Transverse colon (tissue), 4 donors: ENCODE measurements at places on chromosomes 13 and 19. TPM values are rescaled to one million over a fixed set of nuclear protein-coding genes. Genes with fewer than 3 reads are reported as not detected.
A peak's percentile ranks its signal among the peaks of the same experiment; 100 is the strongest.

- no peaks in the 10 kb centered on the region for H3K4me1 ChIP-seq
- H3K27ac ChIP-seq, result no peak overlapping the region
- DNase-seq, result no peak
- H3K27me3 ChIP-seq, result no peaks in the 10 kb centered on the region
- H3K36me3 ChIP-seq, result no peaks in the 10 kb centered on the region
- no peak overlapping the region for H3K4me3 ChIP-seq
These were observed 30.0 kb downstream of the MYH14 start for GRCh38 chr19:50233308-50233910.

DNA sequence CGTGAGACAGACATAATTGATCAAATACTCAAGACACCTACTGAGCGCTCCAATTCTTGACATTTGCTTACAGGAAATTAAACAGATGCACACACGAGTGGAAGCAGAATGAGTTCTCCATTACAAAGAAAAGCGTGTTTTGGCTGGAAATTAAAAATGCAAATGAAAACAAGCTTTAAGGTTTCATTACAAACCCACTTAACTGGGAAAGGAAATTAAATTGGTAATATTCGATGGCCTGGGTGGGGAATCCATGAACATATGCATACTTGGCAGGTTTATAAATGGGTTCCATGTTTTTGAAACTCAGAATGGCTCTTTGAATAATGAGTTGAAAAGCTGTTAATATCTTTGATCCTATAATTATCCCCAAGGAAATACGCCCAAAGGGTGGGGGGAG is 178.0 kb downstream of the IER2 start:
- H3K27me3 ChIP-seq, result no peaks in the 10 kb centered on the region
- no peak for DNase-seq
- no peaks in the 10 kb centered on the region for H3K36me3 ChIP-seq
- H3K27ac ChIP-seq, result no peak overlapping the region
- no peak overlapping the region for H3K4me3 ChIP-seq

- H3K27me3 ChIP-seq, result peaks cover 5% of the 10 kb centered on the region
- H3K36me3 ChIP-seq, result no peaks in the 10 kb centered on the region
- H3K4me1 ChIP-seq, result no peaks in the 10 kb centered on the region
- no peak overlapping the region for H3K4me3 ChIP-seq
- H3K27ac ChIP-seq, result no peak overlapping the region
These were observed 214.9 kb upstream of the EDNRB start for GRCh38 chr13:78133511-78133910.

GRCh38 chr13:54709546-54709945 is 1680.9 kb downstream of the OLFM4 start:
- H3K4me1 ChIP-seq, result no peaks in the 10 kb centered on the region
- H3K36me3 ChIP-seq, result no peaks in the 10 kb centered on the region
- no peak overlapping the region for H3K4me3 ChIP-seq
- no peak for DNase-seq

DNA sequence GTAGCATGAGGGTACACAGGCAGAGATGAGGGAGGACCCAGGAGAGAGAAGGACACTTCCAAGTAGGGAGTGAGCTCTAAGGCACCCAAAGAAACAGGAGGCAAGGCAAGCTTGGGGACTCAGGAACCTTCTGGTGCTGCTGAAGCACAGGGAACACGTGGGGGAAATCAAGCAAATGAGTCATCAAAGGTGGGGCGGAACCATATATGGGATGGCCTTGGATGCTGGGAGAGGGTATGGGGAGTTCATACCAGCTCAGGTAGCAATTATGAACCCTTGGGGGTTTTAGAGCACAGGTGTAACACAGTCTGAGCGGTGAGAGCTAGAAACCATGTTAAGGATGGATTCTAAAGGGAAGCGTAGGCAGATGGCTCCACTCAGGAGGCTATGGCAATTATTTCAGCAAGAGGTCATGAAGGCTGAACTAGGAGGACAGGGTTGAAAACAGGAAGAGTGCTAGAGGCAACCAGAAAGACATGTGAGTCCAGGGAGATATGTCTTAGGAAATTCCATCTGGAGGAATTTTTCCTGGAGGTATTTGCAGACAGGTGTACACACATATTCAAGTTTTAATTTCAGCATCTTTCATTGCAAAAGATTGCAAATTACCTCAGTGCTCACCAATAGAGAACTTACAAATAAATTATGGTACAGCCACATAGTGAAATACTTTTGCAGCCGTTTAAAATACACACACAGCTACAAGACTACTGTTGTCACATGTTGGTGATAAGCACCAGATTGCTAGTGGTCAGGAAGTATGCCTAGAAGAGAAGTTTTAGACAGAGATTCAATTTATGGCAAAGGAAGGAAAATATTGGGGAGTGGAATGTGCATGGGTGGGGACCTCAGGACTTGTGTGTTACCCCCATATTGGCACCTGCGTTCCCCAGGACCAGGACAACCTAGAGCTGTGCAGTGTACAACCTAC is 77.0 kb downstream of the STARD13 start:
- no peak for DNase-seq
- peaks cover 22% of the 10 kb centered on the region for H3K4me1 ChIP-seq
- H3K36me3 ChIP-seq, result no peaks in the 10 kb centered on the region
- H3K4me3 ChIP-seq, result no peak overlapping the region
- peak overlapping the region; percentile 78 for H3K27ac ChIP-seq
- no peaks in the 10 kb centered on the region for H3K27me3 ChIP-seq

DNA sequence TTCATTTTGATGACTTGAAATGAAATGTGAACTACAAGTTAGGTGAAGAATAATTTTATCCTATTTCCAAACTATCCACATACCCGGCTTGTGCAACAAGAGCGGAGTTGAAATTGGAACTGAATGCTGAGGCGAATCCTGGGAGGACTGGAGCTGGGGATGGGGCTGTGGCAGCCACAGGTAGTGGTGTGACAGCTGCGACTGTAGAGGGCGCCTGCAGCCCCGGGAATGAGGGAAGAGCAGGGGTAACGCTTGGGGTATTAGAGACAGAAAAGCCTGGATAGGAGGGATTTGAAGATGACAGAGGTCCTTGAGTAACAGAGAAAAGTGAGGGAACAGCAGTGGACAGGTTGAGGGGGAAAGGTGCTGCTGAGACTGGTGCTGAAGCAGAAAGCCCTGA is 22.0 kb upstream of the STOML3 start:
- H3K27me3 ChIP-seq, result no peaks in the 10 kb centered on the region
- H3K4me3 ChIP-seq, result no peak overlapping the region
- no peaks in the 10 kb centered on the region for H3K4me1 ChIP-seq
- no peak for DNase-seq

DNA sequence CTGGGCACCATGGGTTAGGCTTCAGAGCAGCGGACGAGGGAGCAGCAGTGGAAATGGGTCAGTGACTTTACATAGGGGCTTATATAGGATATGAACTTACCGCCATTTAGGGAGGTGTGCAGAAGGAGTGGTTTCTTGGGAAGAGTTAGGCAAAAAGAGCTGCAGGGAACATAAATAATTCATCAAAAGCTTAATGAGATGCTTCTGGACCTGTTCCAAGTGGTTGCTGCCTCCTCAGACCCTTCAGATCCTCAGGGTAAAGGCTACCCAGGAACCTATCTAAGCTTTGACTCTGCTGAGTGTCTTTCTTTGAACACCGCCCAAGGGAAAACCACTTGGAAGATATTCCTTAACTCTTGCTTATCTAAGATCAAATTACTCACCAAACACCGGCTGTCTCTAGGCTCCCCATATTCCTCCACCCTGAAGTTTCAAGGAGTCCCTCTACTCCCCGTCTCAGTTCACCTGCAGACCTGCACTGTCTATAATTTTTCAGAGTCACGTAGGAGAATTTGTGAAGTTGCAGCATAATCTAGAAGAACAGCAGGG is at the start of gene IGFL4:
TSS of gene IGFL4 (minus strand) at position 51 of the 549 bp plus-strand sequence. CDS start at position 11, 40 bp downstream.
- no peaks in the 10 kb centered on the region for H3K36me3 ChIP-seq
- peaks cover 7% of the 10 kb centered on the region for H3K27me3 ChIP-seq
- H3K4me1 ChIP-seq, result no peaks in the 10 kb centered on the region
- no peak for DNase-seq

PODNL1 gene
- total RNA-seq, result 3.0 TPM

SPTBN4 gene
- under 0.01 TPM for total RNA-seq

CYP4F3 gene
- total RNA-seq, result 22.7 TPM

JUNB gene
- 386 TPM for total RNA-seq

C3 gene
- 351 TPM for total RNA-seq

ARL11 gene
- not detected for total RNA-seq

WDR87 gene
- total RNA-seq, result not detected
